ENCODE measurements at places on chromosomes 13 and 19.
A peak's percentile ranks its signal among the peaks of the same experiment; 100 is the strongest.

- DNase-seq, result peak; percentile 79
Measured at GRCh38 chr19:34145741-34146202, 26.5 kb upstream of the LSM14A start.

- no peak for DNase-seq
Measured at GRCh38 chr19:33404506-33405253, 31.2 kb downstream of the CEBPG start.

DNA sequence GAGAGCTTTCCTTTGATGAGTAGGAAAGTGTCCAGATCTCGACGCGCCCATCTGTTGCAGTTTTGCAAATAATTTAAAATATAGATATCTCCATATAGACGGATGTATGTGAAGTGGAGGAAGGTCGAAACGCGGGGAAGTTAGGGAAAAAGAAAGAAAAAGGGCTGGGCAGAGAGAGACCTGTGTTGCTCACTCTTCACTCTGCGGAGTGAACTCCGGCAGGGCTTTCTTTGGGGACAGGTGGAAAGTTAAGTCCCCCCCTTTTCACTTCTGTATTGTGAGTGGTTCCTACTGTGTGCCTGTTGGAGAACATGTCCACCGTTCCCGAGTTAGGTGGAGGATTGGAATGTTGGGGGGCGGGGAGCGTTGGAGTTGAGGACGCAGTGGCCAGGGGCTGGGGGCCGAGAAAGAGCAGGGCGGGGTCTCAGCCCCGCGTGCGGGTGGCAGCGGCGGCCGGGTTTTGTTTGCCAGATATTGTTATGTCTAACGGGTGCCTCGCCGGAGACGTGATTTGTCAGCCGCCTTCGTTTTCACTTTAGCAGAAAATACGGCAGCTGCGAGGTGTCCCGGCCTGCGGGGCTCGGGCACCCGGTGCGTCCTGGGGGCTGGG lies 145.1 kb upstream of the ZNF536 start:
- no peak for DNase-seq

DNA sequence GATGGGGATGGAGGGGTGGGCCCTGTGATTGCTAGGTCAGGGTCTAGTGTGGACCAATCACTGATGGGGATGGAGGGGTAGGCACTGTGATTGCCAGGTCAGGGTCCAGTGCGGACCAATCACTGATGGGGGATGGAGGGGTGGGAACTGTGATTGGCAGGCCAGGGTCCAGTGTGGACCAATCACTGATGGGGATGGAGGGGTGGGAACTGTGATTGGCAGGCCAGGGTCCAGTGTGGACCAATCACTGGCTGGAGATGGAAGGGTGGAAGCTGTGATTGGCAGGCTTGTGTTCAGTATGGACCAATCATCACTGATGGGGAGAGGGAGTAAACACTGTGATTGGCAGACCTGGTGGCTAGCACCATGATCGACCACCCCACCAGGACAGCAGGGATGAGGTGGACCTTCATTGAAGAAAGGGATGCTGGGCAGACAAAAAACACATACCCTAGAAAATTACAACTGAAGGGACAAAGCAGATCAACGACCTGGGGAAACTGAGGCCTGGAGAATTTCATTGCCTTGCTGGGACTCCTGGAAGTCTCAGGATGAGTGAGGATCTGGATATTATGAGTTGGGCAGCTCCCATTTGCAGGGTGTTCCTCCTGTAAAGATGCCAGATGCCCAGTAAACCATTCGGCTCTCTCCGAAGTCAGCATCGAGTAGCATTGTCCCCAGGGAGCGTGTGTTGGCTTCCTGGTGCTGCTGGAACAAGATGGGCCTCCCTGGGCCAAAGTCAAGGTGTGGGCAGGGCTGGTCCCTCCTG lies 15.5 kb downstream of the TMPRSS9 start:
- DNase-seq, result no peak

DNA sequence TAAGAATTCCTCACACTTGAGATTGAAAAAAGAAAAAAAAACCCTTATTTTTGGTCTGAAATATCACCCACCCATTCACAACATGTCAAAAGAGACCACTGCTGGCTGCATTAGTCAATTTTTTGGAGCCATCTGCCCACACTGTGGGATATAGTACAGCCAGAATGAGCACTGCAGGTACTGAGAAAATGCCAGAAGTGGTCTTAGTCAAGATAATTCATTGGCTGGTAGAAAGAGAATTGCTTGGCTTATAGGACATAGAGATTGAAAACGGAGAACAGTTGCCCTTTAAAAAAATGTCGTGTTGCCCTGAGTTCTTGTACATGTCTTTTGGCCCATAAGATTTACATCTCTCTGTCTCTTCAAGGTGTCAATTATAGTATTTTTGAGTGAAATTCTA lies 1899.5 kb downstream of the OLFM4 start:
- no peak for DNase-seq

GRCh38 chr13:20232556-20233277 lies 598 bp upstream of the GJB6 start:
- DNase-seq, result no peak

- no peak for DNase-seq
Measured at GRCh38 chr19:45553464-45553863, 31.1 kb downstream of the OPA3 start.

All from COLO829 (cell line).